Liver (tissue), 10 donors: ENCODE measurements at places on chromosomes 2 and 18.

DNA sequence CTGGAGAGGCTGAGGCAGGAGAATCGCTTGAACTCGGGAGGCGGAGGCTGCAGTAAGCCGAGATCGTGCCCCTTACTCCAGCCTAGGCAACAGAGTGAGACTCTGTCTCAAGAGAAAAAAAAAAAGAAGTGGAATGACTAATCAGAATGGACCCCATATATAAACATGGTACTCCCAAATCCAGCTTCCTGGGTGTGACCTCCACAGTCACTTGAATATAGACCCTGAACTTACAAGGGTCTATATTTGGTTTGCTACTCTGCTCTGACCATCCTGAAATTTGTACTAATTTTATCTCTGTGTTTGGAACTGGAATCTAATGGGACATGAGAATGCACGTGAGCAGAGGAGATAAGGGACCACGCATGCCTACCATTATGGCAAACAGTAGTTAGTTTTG lies 275.0 kb downstream of the TNS1 start:
- no peak for DNase-seq

GRCh38 chr18:55862693-55863390 lies 274.9 kb upstream of the TCF4 start:
- DNase-seq, result no peak

DNA sequence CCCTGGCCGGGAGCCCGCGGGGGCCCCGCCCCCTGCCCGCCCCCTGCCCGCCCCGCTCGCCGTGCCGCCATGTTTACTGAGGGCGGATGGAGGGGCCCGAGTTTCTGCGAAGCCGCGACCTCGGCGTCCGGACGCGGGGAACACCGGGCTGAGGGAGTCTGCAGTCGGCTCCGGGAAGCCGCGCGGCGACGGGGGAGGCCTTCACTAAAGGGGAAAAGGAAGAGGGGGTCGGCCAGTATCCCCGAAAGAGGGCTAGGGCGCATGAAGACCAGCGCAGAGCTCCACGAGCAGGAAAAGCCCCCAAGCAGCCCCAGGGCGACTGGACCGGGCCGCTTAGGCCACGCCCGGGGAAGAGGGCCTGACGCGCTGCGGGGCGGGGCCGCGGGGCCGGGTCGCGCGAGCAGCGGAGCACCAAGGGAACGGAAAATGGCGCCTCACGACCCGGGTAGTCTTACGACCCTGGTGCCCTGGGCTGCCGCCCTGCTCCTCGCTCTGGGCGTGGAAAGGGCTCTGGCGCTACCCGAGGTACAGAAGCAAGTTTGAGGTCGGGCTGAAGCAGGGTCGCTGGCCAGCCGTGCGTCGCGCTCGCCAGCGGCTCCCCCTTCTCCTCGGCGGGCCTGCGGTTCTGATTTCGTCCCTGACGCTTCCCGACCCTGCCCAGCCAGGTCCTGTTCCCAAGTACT lies at the start of the genes ATRAID and SLC5A6:
Gene ATRAID, plus strand, starts transcription at position 99 of the 683 bp plus-strand sequence. Its CDS starts 328 bp downstream, at position 427.
Gene SLC5A6, minus strand, starts transcription at position 326 of the 683 bp plus-strand sequence. CDS start 4,618 bp downstream, outside the sequence.
- peak; percentile 88 for DNase-seq

DNA sequence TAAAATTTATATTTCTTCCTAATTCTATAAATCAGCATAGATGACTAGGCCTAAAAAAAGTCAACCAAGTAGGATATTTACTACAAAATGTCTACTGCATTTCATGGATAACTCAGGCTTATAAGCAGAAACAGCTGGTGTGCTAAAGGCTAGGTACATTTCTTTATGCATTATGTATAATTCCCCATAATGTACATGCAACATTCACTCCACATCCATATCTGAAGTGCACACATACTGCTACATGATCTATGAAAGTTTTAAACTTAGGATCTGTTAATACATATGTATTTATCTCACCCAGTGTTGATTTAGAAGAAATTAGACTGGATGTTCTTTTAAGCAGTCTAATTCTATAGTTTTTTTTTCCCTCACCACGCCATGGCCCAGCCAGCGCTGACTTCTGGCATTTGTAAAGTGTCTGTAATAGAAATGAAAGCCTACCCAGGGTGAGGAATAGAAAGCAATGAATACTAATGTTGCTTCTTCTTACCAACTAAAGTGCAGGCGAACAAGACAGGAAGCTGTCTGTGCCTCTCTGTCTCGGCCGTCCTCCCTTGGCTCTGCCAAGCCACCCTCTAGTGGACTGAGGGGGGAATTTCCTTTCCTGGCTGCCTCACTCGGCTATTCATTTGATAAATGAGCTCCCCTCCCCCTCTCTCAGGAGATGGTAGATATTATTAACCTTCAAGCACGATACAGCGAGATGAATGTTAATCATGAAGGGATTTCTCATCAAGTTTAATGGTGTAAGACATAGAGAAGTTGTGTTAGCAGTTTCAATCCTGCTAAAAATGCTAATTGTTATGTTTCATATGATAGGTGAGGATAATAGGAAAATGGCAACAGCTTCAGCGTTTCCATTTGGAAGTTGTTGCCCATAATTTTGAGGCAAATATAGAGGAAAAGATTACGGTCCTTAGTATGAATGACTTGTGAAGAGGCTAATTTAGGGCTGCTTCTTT lies 384.5 kb downstream of the MTX2 start:
- DNase-seq, result no peak

DNA sequence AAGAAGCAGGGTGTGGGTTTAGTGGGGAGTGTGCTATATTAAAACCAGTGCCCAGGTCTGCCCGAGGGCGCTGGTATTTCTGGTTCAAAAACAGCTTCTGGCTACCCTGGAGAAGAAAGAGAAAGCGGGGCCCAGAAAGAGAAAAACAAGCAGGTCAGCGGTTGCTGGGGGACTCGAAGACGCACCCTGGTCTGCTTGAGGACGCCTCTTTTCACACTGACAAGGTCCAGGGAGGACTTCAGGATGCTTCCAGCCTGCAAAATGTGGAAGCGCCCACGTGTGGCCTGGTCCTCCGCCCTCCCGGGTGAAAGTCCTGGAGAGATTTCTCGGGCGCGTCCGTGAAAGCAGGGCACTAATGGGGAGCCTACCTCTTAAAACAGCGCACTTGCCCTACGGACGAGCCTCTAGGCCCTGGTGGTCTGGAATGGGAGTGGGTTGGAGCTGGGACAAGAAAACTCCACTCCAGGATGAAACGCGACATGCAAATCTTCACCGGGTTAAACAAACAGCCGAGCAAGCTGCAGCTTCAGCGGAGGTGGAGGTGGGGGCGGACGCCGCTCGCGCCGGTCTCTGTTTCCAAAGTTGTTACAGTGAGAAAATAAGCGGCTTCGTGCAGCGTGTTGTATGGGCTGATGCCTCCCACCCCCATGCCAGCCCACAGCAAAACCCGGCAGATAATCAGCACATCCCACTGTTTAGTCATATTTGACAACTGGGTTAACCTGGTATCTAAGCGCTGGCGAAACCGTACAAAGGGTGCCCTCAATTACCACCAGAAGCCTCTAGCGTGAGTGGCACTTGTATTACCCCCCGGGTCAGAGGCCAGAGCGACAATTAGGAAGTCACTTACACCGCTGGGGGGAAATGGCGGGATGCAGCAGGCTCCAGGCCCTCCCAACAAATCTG lies 1.1 kb upstream of the SP9 start:
- DNase-seq, result no peak

GRCh38 chr18:7303316-7304060 lies 72.6 kb downstream of the LRRC30 start:
- no peak for DNase-seq

GRCh38 chr2:172931256-172931894 lies 144.3 kb upstream of the MAP3K20 start:
- DNase-seq, result no peak

DNA sequence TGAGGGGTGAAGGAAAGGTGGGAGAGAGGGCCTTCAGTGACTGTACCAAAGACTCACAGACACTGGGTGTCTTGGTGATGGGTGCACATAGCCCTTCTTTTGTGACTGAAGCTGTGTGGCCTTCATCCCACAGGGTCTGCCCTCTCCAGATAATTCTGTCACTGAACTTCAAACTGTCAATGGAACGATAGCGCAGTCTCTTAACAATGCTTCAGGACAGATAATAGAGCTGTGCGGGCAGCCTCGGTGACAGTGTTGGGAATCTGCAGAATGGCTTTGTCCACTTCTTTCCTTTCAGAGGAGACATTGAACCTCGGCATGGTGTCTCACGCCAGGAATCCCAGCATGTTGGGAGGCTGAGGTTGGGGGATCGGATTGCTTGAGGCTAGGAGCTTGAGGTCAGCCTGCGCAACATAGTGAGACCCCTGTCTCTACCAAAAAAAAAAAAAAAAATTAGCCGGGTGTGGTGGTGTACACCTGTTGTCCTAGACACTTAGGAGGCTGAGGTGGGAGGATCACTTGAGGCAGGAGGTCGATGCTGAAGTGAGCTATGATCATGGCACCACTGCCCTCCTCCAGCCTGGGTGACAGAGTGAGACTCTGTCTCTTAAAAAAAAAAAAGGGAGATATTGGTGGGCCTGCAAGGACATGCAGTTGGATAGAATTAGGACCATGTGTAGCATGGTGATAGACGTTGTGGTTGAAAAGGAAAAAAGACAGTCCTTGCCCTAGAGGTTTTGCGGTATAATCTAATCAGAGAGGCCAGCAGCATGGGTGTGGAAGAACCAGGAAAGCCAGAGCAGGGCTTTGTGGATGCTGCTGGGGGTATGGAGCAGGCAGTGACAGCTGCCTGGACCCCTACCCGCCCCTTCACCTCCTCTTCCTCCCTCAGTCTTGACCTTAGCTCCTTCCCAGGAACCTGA lies 91.4 kb downstream of the LDLRAD4 start:
- DNase-seq, result no peak

DNA sequence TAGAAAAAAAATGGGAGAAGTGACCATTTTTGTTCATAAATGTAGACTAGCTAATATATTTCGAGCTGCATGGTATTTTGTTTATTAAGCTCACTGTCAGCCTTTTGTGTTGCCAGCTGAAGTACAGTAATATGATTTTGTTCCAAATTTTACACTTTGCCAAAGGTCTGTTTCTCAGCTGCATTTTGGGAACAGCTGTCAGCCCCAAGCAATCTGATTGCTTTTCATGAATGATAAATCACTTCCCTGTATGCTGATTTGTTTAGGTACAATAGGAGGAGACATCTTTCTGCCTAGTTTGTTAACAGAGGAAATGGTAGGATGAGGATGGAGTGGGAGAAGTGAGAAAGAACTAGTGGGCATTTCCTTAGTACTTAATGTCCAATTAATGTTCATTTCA lies 79.3 kb downstream of the NABP1 start:
- DNase-seq, result no peak

- DNase-seq, result no peak
Measured at GRCh38 chr2:181300600-181301291, 156.4 kb upstream of the ITGA4 start.

- no peak for DNase-seq
Measured at GRCh38 chr2:11056614-11057013, 98.7 kb upstream of the SLC66A3 start.

- DNase-seq, result no peak
Measured at GRCh38 chr18:9708434-9709303, 568 bp downstream of the RAB31 start.

DNA sequence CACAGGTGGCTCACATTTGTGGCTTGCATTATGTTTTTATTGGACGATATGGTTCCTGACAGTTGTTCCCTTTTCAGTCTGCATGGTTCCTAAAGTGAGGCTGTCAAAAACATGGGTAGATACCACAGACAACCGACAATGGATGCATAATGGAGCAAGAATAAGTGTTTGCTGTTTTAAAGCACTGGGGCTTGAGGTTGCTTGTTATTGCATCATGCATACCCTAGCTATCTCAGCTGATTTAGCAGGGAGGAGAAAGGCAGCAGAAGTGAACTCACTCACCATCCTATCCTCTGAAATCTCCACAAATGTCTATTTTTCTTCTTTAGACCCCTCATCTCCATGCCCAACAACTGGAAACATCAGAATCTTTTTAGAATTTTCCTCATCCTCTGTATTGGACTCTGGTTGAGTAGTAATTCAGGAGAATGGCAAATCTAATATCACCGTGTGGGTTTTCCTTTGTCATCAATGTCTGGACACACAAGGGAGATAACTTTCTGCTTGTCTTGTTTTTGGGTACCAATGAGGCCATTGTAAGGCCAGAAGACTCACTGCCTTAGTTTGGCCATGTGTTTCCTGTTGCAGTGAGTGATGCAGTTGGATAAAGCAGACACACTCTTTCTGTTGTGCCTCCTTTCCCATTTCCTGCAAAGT lies 46.7 kb downstream of the FBXO48 start:
- no peak for DNase-seq

- no peak for DNase-seq
Measured at GRCh38 chr18:68705119-68705518, 9.8 kb downstream of the TMX3 start.

GRCh38 chr2:134232868-134233727 lies 20.8 kb upstream of the MGAT5 start:
- DNase-seq, result no peak

GRCh38 chr2:126704434-126705160 lies 48.6 kb downstream of the GYPC start:
- DNase-seq, result no peak

- DNase-seq, result no peak
Measured at GRCh38 chr2:121634354-121635307, 14.6 kb downstream of the CLASP1 start.

- no peak for DNase-seq
Measured at GRCh38 chr18:55706898-55707297, 118.9 kb upstream of the TCF4 start.

- no peak for DNase-seq
Measured at GRCh38 chr2:146349334-146349733, 1495.5 kb upstream of the ACVR2A start.

DNA sequence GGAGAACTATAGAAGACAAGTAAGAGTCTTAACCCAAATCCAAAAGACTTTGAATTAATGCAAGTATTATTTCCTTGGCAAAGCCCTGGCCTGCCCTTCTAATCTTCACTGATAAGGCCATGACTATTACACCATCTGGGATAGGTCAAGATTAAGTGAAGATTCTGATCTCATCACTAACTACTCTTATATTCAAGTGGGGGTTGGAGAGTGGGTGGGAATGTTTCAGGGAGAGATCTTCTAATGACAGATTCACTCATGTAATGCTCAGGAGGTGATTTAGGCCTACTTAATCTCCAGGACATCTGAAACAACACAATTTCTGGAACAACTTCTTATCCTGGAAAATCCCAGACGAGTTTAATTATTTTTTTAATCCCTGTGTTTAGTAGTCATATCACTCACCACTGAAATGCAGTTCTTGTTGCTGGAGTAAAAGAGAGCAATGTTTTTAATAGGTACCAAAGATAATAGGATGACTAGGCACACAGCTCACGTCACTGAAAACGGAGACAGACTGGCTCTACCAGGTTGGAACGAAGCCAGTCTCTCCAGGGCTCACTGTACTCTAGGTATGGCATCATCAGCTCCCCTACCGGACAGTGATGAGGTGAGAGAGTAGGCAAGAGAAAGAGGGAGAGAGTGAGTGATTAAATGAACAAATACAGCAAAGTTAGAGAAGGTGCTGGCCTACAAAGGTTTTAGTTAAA lies 133.1 kb downstream of the NCKAP5 start:
- DNase-seq, result no peak

GRCh38 chr18:59566533-59566971 lies 130.7 kb downstream of the CCBE1 start:
- no peak for DNase-seq
